GM19239 (cell line): ENCODE measurements at places on chromosomes 7 and 10.
A peak's percentile ranks its signal among the peaks of the same experiment; 100 is the strongest.

- DNase-seq, result peak; percentile 72
Observed at GRCh38 chr10:129888784-129889616, 75.1 kb downstream of the EBF3 start.

DNA sequence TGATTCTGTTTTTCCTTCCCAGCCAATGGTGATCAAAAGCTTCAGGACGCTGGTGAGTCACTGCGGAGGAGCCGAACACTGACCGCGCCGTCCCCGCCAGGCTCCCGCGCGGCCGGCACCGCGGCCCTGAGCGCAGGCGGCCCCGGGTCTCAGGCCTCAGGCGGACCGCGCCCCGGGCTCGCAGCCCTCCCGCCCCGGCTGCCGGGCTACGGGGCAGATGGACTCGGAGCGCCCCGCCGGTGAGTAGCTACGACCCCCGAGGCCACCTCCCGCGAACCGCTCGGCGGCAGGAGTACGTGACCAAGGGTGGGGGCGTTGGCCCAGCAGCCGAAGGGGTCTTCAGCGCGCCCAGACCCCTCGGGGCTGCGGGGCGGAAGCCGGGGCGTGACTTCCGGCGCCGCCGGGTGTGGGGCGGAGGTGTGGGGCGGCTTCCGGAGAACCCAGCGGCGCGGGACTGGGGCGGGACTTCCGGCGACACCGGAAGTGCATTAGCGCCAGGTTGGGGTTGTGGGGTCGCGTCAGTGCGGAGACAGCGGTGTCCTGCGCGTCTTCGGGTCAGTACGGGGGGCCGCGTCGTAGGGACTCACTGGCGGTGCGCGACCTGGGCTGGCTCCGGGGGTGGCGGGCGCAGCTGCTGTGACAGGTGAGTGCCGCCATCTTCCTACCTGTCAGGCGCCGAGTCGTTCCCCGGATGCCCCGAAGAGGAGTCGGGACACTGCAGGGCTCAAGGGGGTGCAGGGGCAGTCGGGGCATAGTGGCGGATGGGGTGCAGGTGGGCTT is at the start of gene WDR37:
Gene WDR37, plus strand, starts transcription at position 60 of the 780 bp plus-strand sequence. CDS start 15,771 bp downstream, outside the sequence.
- DNase-seq, result peak; percentile 90

DNA sequence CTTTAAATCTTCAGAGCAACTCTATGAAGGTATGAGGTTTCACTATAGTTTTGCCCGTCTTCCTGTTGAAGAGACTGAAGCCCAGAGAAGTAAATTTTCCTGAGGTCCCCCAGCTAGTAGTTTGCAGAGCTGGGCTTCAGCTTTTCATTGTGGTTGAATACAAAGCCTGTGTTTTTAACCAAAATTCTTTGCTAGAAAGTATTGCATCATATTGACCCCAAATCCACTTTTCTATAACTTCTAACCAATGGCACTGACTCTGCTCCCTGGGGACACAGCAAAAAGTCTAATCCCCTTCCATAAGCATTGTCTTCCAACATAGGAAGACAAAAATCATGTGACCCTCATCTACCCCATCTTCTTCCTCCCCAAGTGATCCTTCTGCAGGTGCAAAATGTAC is 93.0 kb downstream of the KCNMA1 start:
- no peak for DNase-seq

GRCh38 chr10:115432188-115432819 is 339.1 kb downstream of the ATRNL1 start:
- DNase-seq, result no peak

DNA sequence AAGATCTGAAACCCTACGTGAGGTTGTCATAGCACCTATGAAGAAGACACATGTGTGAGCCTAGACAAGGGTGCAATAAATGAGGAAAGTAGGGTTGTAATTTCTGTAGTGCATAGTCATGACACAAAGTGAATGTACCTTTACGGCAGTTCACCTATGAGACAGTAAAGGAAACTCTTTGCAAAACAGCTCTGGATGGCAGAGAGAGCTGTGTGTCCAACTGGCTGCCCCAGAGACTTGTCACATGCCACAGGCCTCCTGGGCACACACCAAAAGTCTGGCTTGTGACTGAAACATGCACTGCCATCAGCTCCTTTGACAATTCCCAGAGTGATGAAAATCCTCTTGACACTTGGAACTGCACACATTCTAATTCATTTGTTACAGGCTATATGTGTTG is 90.7 kb upstream of the NAMPT start:
- no peak for DNase-seq

DNA sequence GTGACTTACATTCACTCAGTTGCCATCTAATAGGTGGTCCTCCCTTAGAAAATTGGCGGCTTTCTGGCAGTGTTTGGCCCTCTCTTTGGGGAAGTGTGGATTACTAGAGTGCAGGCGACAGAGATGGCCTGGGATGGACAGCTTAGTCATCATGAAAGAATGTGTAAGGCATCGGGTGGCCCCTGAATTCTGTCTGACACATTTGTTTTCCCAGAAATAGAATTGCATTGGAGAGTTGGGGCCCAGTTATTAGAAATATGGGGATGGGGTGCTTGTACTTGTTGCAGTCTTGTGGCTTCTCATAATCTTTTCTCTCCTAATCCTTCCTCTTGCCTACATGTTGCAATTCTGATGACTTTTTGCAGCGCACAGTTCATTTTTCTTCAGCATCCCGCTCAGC is 13.8 kb downstream of the TCF7L2 start:
- no peak for DNase-seq

GRCh38 chr10:42980553-42981357 is 96.1 kb upstream of the RET start:
- no peak for DNase-seq

DNA sequence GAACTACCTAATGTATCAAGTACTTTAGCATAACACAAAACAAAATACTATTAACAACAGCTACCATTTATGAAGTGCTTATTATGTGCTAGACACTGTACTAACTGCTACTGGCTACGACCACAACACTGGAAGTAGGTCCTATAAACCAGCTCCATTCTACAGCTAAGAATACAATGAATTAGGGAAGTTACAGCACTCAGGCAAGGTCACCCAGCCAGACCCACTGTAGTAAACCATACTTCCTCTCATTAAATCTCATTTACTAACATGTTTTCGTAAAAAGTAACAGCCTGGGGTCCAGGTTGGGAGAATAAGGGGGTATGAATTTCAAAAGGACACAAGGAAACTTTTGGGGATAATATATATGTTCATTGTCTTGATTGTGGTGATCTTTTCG is 25.4 kb downstream of the NAPEPLD start:
- DNase-seq, result no peak

DNA sequence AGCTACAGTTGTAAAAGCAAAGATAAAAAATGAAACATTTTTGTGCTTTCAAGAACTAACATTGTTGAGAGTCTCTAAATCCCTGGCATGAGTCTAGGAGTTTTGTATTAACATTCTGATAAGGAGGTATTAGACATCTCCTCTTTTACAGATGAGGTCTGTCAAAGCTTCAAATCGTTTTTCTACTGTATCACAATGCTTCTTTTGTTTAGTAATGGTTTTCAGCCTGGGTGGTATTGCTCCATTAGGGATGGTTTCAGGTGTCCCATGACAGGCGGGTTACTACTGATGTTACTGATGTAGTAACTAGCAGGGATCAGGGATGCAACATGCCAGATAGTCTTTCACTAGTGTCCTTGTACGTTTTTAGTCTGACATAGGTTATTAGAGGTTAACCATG is 27.4 kb downstream of the STAM start:
- DNase-seq, result no peak

DNA sequence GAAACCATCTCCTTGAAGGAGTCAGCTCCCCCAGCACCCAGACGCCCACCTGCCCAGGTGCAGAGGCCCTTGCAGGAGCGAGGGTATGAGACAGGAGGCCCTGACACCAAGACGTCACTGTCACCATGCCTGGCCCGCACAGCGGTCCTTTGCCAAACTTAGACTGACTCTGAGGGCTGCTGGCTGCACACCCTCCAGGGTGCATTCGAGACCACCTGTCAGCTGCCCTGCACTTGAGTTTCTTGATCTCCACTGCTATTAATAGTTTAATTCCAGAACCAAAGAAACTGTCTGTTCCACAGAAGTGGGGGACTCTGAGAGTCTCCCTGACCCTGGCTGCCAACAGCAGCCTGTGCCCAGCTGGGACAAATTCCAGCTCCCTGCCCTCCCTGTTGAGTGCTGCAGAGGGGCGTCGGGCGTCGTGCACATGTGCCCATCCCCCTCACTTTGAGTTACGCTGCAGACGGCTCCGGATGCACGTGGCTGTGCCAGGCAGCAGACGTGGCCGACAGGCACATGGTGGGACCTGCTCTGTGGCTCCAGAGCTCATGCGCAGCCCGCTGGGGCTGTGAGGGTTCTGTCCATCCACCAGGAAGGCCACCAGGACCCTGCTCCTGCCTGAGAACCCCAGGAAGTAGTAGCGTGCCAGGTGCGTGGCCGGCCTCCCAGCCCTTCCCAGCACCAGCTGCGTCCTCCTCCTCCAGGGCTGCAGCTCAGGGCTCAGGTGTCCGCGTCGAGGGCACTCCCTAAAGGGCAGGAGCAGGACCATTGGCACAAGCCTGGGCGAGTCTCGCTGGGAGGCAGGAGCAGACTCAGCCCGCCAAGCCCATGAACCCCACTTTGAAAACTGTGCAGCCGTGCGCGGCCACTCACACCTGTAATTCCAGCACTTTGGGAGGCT is 24.8 kb downstream of the ELFN1 start:
- no peak for DNase-seq

GRCh38 chr7:96244992-96245292 is 77.0 kb downstream of the SLC25A13 start:
- DNase-seq, result no peak

- no peak for DNase-seq
Observed at GRCh38 chr7:50455658-50456057, 5.5 kb upstream of the FIGNL1 start.

- no peak for DNase-seq
Observed at GRCh38 chr7:28570970-28571288, 158.6 kb downstream of the CREB5 start.

GRCh38 chr7:10632712-10633111 is 341.0 kb upstream of the PHF14 start:
- no peak for DNase-seq

- no peak for DNase-seq
Observed at GRCh38 chr10:8758029-8758428, 703.5 kb downstream of the GATA3 start.

- no peak for DNase-seq
Observed at GRCh38 chr7:47100817-47101435, 481.0 kb downstream of the TNS3 start.

- DNase-seq, result no peak
Observed at GRCh38 chr7:68700414-68700813, 897.9 kb upstream of the AUTS2 start.

- no peak for DNase-seq
Observed at GRCh38 chr10:55215699-55216098, 414.7 kb upstream of the PCDH15 start.

DNA sequence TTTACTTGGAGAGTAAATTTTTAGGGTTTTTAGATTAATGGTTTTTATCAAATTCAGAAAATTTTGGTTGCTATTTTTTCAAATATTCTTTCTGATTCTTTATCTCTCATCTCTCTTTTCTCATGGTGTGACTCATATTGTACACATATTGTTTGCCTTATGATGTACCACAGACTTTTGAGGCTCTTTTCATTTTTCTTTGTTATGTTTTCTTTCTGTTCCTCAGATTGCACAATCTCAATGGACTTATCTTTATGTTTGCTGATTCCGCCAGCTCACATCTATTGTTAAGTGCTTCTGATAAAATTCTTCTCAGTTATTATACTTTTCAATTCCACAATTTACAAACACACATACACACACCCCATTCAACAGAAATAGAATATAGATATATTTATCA is 168.2 kb upstream of the IGFBP3 start:
- no peak for DNase-seq

- DNase-seq, result no peak
Observed at GRCh38 chr10:17348501-17349349, 105.7 kb downstream of the ST8SIA6 start.

DNA sequence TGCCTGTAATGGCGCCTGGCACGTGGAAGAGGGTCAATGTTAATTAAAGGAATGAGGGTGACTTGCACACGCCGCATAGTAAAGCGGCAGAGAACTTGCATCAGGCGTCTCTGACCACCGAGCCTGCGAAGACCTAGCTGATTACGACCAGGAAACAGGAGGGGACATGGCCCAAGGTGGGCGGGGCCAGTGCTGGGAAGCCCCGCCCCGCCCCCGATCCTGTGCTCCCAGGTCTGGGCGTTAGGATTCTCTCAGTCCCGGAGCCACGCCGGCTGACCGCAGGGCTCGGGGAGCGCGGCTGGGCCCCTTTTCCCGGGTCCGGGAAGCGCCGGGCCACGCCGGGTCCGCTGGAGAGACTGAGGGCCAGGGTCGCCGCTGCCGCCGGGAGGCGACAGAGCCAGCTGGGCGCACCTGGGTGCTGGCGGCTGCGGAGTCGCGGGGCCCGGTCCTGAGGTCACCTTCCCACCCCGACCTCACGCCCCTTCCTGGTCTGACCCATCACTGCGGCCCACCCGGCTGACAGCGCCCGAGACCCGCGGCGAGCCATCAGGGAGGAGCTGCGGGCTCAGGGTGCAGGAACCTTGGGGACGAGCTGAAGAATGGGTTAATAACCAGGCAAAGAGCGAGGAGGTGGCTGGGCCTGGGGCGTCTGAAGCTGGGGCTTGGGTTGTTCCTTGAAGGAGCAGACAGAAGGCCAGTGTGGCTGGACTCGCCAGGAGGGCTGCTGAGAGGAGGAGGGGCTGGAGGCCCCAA is 23.0 kb upstream of the GRID1 start:
- DNase-seq, result no peak

- DNase-seq, result no peak
Observed at GRCh38 chr10:112816033-112816430, 134.0 kb upstream of the TCF7L2 start.

DNA sequence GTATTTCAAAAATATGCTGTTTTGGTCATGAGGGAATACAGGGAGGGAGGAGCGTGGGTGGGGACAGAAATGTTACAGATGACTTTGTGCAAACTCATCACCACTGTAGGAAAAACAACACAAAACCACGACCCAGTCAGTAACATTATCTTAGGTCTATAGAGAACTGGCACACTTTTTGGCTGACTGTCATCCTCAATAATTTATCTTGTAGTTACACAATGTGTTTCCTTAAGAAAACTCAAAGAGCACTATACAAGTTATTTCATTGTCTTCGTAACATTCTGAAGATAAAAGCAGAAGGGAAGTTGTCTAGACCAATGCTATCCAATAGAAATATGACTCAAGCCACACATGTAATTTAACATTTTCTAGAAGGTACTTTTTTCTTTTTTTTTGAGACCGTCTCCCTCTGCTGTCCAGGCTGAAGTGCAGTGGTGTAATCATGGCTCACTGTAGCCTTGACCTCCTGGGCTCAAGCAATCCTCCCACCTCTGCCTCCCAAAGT is 16.9 kb upstream of the CDK14 start:
- DNase-seq, result no peak
